ENCODE measurements at places on chromosomes 7 and 10.

GRCh38 chr7:85031475-85031874, 155.4 kb downstream of the SEMA3D start:
- no peak for DNase-seq

- DNase-seq = no peak
These were observed 4.9 kb downstream of the PFKFB3 start for GRCh38 chr10:6207658-6208057.

GRCh38 chr7:27189997-27190748, 5.1 kb upstream of the HOXA11 start:
- no peak for DNase-seq

- no peak for DNase-seq
These were observed 161.6 kb upstream of the PRSS1 start for GRCh38 chr7:142587578-142588191.

GRCh38 chr10:52918714-52919305, 146.2 kb upstream of the MBL2 start:
- DNase-seq = no peak

GRCh38 chr10:88253-88652, 39.2 kb upstream of the TUBB8 start:
- DNase-seq = no peak
